ENCODE measurements at places on chromosomes 13 and 19.
A peak's percentile ranks its signal among the peaks of the same experiment; 100 is the strongest.

DNA sequence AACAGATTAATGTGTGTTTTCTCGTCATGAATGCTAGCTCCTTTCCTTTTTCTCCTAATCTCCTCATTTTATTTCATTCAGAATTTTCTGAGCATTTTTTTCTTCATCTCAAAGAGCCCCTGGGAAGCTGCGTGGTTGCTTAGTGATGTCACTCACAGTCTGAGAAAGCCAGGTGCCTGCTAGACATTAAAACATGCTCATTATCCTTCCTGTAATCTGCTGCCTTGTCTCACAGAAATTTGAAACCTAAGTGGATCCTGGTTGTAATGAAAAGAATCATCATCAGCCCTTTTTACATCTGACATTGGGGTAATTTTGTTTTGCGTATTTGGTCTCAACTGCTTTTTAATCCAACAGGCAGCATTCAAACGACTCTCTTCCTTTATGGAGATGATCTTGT, 108.2 kb upstream of the RNF113B start:
- no peak for DNase-seq

GRCh38 chr19:42249149-42249750, 5.7 kb downstream of the ERF start:
- DNase-seq = no peak

GRCh38 chr13:99968521-99969452, 2.8 kb downstream of the ZIC5 start:
- DNase-seq = no peak

GRCh38 chr19:55460670-55461258, 678 bp downstream of the ISOC2 start:
- peak; percentile 84 for DNase-seq

DNA sequence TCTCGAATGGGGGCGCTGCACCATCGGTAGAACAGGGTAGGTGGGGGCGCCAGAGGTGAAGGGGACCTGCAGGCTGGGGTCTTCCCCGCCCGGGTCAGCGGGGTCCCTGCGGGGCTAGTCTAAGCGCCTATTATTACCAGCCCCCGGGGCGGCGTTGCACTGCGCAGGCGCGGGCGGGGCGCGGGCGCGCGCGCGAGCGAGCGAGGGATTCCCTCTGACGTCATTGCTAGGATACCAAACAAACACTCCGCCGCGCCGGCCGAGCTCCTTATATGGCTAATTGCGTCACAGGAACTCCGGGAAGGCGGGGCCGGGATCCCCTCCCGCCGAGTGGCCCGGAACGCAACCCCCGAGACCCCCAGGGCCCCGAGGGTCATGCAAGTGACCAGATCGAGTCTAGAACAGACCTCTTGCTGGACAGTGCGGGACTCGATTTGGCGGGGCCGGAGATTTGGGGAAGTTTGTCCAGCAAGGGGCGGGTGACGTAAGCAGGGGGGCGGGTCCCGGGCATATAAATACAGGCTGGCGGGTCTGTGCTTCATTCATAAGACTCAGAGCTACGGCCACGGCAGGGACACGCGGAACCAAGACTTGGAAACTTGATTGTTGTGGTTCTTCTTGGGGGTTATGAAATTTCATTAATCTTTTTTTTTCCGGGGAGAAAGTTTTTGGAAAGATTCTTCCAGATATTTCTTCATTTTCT, at the start of gene FOSB:
Gene FOSB, plus strand, starts transcription at position 541 of the 703 bp plus-strand sequence. CDS start 591 bp downstream, outside the sequence.
- DNase-seq = peak; percentile 87

DNA sequence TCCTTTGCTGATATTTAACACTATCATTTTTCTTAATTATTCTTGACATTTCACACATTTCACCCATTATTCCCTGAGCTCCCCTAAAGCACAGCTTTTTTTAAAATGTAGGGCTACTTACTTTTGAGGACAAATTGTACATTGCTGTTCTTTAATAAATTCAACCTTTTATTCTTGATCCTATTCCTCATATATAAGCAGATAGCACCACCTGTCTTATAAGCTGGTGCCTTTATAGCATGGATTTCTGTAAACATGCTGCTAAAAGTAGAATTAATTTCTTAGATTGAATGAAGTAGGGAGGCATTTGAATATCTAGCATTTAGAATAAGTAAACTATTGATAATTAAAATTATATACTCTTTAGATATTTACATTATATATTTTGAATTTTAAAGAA, 603.4 kb upstream of the PCDH9 start:
- no peak for DNase-seq

DNA sequence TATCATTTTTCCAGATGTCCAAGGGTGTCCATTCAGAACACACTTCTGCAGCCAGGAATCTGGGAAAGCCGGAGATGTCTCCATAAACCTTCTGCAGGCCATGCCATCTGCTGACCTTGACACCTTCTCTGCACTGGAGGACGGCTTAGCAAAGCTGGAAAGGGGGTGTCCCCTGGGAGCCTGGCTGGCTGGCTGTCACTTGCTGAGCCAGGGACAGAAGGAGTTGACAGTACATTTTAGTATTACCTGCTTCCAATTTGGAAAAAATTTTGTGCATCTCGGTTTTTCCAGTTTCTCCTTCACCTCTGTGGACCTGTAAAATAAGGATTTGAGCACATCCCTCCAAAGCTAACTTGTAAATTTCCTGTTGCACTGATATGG, 8.1 kb upstream of the CHST8 start:
- DNase-seq = no peak

DNA sequence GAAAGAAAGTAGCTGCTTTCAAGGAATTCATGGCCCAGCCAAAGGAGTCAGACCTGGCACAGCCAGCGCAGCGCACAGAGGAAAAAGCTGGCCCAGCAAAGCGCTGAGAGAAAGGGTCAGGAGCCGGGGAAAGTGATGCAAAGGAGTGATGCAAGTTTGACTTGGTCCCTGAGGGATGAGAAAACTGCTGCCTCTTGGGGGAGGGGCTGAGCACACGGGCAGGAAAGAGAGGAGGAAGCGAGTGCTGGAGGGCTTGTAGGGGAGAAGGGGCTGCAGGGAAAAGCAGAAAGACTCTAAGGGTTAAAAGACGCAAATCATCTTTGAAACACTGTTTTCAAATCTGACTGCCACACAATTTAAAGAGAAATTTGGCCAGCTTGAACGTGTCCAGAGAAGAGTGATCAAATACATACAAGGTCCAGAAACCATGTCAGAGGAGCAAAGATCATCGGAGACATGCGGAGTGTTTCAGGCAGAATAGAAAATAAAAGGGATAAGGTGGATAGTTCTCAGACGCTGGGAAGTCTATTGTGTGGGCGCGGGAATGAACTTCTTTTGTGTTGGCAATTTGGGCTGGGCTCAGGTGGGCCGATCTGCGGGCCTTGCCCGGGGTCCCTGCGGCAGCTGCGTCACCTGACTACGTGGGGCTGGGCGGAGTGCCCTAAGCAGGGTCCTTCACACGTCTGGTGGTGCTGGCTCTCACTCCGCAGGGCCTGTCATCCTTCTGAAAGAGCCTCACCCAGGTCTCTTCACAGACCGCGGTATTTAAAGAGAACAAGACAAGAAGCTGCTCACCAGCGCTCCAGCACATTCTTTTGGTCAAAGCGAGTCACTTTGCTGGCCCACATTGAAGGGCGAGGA, 18.1 kb downstream of the N4BP2L1 start:
- no peak for DNase-seq
